ENCODE measurements at places on chromosomes 6 and 20.

DNA sequence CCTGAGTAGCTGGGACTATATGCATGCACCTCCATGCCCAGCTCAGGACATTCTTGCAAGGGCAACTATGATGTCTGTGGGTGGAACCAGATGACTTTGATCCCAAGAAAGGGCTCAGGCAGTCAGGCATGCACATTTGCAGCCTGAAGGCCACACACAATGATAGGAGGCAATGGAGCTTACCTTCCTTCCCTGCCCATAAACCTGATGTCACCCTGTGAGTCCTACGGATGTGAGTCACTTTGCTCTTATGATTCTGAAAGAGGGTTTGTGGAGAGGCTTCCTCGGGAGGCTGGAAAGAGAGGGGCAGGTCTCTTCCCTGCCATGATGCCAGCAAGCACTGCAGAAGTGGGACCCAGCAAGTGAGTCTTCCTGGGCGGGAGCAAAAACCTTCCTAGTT, 202.4 kb downstream of the LY86 start:
- no peak for DNase-seq

DNA sequence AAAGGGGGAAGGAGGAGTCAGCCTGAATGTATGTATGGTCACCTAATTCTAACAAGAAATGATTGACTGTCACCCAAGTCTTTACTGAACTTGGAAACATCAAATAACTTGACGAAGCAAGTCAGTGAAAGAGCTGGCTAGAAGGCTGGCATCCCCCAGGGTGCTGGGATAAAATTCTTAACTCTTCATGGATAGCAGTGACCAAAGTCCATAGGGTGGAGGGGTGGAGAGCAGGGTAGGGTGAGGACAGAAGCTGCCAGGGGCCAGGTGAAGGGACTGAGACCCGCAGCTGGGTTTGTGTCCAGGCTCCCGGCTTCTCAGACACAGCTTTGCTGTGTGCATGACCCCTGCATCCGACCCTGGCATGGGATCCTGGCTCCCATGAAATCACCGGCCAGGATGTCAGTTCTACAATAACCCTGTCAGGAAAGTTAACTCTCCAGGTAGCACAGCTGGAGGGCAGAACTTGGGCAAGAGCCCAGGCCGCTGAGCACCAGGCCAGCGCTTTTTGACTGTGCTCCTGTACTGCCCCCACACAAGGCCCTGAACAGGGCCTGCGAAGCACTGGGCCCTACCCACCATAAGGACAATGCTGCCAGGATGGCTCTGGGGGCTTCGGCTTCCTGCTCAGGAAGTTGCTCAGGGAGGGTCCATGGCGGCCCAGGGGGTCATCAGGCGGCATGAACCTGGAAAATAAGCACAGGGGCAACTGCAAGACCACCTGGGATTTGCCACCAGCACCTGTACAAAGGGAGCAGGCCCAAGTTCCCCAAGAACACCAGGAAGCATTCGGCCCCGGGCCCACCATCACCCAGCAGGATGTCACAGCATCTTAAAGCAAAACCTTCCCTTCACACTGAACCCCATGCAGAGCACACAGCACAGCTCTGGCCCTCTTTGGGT, 32.5 kb downstream of the ZC3H12D start:
- no peak for DNase-seq

DNA sequence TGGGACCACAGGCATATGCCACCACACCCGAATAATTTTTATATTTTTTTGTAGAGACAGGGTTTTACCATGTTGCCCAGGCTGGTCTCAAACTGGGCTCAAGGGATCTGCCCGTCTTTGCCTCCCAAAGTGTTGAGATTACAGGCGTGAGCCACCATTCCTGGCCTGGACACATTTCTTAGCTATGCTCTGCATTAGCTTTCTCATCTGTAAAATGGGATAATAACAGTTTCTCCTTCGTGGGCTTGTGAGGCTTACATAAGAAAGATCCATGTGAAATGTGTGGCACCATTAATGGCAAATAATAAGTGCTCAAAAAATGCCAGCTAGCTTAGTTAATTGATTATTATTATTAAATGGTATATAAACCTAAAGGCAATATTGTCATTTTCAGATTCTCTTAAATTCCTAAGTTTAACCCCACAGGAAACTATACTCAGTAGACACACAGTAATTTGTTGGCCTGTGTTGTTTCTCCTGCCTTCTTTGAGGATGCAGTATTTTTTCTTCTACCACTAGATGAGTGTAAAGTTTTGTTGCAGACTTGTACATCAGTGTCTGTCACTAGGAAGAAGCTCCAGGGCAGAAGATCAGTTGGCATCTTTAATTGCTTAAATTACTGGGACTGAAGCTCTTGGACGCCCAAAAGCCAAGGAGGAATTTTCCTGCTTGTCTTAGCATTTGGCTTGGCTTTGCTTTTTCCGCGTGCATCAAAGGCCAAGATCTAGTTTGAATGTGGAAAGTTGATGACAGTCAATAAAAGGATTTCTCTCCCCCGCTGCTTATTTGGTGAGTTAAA, 162.3 kb upstream of the ZNF217 start:
- DNase-seq: no peak

DNA sequence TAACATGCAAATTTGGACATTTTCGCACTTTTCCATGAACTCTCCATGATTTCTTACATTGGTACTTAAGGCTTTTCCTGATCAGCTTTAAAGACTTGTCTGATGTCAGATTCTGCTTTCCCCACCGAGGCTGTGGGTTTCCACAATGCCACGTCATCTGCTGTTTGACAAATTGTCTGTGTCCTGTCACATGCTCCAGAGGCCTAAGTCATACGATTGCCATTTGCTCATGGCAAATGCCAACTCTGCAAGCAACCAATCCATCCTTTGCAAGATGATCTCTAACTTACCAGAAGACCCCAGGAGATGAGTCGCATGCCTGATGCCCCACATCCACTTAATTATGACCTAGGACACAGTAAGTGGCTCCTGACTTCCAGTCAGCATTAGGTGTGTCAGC, 556.5 kb downstream of the BMP2 start:
- DNase-seq: no peak

DNA sequence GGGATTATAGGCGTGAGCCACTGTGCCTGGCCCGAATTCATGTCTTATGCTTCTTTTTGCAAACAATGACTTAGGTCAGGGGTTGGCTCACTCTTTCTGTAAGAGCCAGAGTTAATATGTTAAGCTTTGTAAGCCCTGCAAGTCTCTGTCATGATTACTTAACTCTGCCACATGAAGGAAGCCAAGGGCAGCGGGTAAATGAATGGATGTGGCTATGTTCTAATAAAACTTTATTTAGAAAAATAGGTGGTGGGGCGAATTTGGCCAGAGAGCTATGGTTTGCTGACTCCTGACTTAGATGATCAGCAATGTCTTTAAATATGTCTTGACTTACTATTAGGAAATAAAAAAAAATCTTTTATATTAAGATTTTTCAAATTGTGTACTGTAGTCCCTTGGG, 114.9 kb upstream of the ZFP64 start:
- DNase-seq: no peak

DNA sequence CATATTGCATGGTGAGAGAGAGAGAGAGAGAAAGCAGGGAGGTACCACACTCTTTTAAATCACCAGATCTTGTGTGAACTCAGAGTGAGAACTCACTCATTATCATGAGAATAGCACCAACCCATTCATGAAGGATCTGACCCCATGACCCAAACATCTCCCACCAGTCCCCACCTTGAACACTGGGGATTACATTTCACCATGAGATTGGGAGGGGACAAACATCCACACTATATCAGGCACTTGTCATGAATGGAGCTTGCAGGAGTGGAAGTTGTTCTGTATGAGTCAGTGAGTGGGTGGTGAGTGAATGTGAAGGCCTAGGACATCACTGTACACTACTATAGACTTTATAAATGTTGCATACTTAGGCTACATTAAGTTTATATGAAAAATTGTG, 47.7 kb upstream of the RNF182 start:
- no peak for DNase-seq

DNA sequence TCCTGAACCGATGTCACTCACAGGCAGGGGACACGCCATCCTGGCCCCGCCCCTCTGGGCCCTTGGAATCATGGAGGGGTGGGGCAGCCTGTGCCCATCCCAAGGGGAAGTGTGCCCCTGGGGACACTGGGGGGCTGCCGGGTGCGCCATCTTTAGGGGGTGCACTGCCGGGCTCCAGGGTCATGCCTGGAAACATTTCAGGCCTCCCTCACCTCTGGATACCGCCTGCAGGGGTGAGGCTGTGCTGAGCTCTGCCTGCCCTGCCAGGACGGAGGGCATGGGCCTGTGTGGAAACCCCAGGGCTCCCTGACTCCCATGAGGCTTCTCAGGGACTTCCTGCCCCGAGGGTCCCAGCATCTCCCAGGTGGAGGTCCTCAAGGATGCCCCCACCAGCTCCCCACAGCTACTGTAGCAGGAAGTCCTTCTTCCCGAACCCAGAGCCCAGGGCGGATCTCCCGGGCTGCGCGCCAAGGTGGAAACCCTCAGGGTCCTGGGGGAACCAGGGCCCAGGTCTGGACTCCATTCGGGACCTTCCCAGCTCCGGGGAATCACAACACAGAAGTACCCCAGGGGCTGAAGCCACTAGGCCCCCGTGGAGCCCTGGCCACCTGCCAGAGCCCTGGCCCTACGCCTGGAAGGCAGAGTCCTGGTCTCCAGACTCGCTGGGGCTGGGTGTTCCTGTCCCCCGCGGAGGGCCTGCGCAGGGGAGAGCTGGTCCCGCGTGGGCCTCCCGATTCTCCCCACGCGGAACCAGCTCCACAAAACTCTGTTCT, 15.6 kb downstream of the CHRNA4 start:
- DNase-seq: no peak

GRCh38 chr6:138545621-138545980, 46.3 kb upstream of the NHSL1 start:
- no peak for DNase-seq

DNA sequence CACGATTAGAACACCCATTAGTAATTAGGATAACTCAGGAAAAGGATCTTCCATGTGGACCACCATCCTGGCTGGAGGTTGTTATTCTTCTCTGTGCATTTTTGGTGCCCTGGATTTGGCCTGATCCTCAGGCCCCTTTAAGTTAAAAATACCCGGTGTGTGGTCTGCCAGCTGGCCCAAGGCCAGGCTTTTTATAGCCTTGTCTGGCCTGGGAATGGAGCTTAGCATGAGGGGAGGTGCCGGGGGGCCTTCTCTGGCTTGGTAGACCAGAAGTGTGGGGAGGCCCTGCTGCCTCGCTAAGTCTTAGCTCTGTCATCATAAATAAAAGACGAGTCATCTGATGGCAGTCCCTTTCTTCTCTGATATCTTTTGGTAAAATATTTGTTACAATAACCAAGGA, 71.4 kb downstream of the ARID1B start:
- DNase-seq: no peak

- no peak for DNase-seq
Measured at GRCh38 chr6:14703586-14703985, 542.3 kb upstream of the JARID2 start.

DNA sequence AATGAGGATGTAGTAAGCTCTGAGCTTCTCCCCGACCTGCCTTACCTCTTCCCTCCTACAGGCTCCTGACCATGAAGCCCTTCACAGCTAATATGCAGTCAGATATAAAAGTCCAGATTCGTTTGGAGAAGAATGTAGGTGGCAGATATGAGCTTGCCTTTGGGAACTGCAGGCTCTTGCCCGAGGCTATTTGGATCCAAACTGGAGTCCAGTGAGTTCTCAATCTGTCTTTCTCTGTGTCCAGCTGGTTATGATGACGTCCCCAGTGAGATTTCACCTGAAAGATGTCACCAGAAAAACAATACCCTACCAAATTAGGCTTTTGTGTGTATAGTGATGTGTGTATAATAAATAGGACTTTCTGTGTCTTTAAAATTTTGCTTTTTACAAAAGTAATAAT, 14.7 kb upstream of the BPIFA3 start:
- DNase-seq: no peak

GRCh38 chr6:162704001-162704400, 23.6 kb downstream of the PRKN start:
- DNase-seq: no peak

- DNase-seq: no peak
Measured at GRCh38 chr6:54289426-54289825, 18.8 kb upstream of the TINAG start.

- no peak for DNase-seq
Measured at GRCh38 chr6:130769861-130770260, 57.3 kb upstream of the SMLR1 start.

DNA sequence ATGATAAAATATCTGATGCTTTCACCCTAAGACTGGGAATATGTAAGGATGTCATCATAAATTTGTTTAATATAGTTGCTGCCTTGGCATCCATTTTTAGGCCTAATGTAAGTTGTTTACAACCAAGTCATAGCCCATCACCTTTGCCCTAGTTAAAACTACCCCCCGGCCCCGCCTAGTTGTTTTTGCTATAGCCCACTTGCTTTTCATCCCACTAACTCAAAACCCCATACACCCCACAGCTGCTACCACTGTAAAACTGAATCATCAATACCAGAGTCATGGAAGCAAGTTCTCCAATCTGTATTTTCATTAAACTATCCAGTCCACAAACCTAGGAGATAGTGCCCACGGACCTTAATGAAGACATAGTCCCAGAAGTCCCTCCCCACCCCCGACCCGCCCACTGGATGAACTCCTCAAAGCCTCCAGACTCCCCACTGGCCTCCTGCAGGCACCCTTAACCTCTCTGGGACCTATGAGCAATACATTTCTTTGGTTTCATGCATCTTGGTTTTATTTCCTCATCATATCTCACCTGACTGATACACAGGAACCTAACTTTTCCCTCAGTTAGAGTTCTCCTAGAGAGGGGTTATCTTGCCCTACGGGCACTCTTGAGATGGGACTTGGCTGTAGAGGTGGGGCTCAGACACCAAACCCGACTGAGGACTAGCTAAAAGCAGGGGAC, 12.5 kb upstream of the ZDHHC14 start:
- no peak for DNase-seq

DNA sequence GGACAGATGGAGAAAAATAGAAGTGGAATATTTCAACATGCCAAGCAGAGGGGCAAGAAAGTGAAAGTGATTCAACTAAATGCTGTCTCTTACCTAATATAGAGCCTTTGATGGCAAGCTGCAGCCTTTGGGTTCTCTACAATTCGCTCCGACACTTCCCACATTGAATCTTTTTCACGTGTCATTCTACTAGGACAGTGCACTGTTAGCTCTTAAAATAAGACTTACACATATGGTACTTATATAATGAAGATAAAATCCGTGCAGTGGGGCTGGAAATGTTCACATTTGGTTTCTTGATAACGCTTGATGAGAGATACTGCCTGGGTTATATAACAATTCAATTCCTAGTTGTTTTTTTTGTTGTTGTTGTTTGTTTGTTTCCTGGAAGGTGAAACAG, 502.4 kb downstream of the LMBRD1 start:
- no peak for DNase-seq

DNA sequence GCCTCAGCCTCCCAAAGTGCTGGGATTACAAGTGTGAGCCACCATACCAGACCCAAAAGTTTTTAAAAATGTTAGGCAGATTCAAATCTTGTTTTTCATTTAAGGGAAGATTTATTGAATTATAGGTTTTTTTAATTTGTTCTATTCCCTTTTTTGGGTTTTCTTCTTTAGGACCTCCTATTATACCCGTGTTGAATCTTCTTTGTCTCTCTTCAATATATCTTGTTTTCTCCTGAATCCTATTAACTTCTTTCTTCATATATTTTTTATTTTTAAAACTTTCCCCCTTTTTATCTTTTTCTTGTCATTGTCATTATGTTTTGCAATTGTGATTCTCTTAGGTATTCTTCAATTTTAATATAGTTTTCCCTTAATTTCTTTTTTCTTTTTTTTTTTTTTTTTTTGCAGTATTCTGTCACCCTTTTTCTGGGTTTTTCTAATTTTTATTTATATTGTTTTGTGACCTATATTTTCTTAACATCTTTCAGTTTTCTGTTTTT, 45.9 kb upstream of the NOP56 start:
- DNase-seq: no peak

- no peak for DNase-seq
Measured at GRCh38 chr20:57847104-57847503, 137.3 kb upstream of the PMEPA1 start.
